ENCODE measurements at places on chromosomes 13 and 19.

GRCh38 chr13:21478881-21479808, 20.0 kb upstream of the ZDHHC20 start:
- no peak for DNase-seq

GRCh38 chr13:34900288-34900739, 41.8 kb upstream of the NBEA start:
- DNase-seq = no peak

DNA sequence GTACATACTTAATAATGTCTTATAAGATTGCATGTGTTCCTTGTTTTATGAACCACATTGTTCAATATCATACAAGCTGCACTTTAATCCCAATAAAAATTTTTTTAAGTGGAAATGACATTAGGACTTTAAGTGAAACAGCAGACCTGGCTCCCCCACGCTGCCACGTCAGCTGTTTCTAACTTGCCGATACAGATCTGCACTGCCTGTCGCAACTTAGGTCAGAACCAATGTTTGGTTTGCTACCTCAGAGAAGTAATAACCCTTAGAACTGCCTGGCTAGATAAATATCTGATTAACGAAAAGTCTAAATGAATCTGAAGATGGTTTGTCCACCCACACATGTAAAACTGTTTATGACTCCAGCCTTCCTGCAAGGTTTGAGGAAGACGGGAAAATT, 327.5 kb upstream of the DACH1 start:
- no peak for DNase-seq

DNA sequence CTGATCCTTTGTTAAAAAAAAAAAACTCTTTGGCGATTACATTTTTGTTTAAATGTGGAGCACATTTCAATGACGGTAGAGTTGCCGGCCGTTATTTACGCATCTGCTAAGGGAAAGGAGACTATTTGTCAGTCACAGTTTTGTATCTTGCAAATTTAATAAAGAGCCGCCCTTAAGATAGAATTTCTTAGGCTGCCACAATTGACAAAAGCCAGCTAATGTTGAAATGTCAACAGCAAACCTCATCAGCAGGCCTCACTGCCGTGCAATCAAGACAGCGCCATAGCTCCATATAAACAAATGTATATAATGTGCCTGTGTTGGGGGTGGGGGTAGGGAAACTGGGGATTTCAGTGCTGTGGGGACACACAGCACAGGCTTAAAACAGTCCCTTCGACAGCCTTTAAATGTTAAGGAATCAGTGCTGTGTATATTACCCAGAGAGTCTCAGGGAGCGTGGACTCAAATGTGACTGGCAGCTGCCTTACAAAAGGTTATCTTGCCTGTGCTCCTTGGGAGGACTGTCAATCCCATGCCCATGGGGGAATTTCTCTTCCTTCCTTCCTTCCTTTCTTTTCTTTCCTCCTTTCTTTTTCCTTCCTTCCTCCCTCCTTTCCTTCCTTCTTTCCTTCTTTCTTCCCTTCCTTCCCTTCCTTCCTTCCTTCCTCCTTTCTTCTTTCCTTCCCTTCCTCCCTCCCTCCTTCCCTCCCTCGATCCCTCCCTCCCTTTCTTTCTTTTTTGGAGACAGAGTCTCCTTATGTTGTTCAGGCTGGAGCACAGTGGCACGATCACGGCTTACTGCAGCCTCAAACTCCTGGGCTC, 108.0 kb downstream of the URI1 start:
- DNase-seq = no peak

Measured in activated CD8-positive, alpha-beta memory T cell treated with anti-CD3 and anti-CD28 coated beads, Interleukin-2, amount 50 U/mL, for 48 hours (primary cell).